Stimulated activated CD8-positive, alpha-beta memory T cell treated with anti-CD3 and anti-CD28 coated beads, Interleukin-7, amount 100 ng/mL, for 1 hour (primary cell): ENCODE measurements at places on chromosomes 1 and 21.

DNA sequence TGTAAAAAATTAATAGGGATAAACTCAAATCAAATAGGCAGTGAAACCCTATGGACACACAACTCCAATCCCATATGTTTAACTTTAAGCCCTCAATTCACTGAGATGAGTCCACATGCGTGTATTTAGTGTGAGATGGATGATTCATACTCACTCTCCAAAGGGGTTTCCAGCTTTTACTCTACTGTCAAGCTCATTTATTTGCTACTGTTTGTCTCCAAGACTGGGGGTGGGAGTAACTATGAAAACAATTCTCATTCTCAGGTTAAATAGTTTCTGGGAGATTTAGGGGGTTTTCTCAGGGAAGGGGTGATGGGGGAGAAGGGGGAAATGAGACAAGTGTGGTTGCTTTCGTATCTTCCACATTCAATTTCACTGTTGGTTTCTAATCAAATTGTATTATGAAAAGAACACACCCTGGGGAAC is 2.7 kb downstream of the RAB29 start:
- no peak for DNase-seq

DNA sequence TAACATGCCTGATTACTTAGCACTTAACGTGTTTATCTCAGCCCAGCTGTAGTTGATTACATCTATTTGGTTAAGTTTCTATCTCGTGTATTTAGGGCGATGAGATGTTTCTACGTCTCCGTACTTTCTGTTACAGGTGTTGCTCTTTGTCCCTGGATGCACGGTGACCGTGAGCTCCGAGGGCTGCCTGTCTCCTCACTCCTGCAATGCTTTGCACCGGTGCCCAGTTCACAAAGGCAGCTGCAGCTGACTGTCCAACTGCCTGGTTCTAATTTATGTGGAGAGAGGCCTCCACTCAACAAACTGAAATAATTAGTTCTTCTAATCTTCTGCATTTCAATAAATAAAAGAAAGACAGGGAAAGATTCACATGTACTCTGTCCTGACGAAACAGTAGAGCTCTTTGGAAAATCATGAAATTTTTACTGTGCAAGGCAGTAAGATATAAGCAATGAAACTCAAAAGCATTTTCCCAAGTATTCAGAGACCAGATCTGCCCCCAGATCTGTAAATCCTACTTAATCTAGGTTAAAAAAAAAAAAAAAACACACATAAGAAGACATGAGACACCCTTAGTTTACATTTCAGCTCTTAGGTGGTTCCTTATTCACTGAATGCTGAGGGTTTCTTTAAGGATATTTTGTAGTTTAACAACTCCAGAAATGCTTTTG is 108.2 kb downstream of the TGFBR3 start:
- DNase-seq: no peak

GRCh38 chr1:109235137-109235536 is 14.2 kb upstream of the CELSR2 start:
- DNase-seq: no peak

- DNase-seq: no peak
These were observed 41.7 kb downstream of the HLX start for GRCh38 chr1:220920967-220921366.

GRCh38 chr1:9338397-9339246 is 45.9 kb downstream of the SPSB1 start:
- DNase-seq: no peak

GRCh38 chr1:231418741-231419107 is 3.4 kb downstream of the EGLN1 start:
- no peak for DNase-seq

- DNase-seq: no peak
These were observed 3.1 kb upstream of the MIIP start for GRCh38 chr1:12016182-12016581.

GRCh38 chr1:200355801-200356200 is 54.0 kb downstream of the ZNF281 start:
- DNase-seq: no peak

GRCh38 chr21:33839167-33839716 is 76.4 kb downstream of the ATP5PO start:
- DNase-seq: no peak

DNA sequence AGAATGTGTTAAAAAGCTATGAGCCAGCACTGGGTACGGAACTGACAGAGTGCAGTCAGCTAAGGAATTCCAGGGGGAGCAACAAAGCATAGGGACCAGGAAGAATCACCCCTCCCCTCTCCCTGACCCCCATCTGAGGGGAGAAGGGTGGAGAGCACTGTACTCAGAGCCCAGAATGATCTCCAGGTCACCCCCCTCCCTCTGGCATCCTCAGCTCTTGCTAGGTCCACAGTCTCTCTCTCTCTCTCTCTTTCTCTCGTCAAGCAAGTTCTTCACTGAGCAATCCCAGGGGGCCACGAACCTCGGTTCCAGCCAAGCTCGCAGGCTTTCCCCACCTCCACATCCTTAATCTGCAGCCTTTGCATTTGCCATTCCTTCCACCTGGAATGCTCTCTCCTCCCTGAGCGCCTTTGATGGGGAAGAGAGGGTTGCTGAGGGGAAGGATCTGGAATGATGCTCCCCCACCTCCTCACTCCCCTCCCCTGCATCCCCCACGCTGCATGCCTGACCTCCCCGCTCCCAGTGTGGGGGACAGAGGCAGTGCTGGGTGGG is 6.7 kb upstream of the WASF2 start:
- DNase-seq: no peak

DNA sequence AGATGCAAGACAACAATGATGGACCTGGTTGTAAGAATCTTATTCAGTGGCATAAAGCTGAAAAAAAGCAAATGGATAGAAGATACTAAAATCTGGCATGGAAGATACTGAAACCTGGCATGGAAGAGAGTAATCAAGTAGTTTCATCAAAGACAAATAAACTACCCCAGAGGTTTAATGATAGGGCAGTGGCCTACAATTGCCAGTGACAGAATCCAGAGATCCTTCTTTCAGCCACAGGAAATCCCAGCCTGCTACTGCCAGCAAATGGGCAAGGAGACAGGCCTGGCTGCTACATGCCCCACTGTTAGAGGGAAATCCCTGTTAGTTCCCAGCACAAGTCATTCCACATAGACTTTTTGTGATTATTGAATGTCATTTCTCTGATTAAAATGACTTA is 409.4 kb downstream of the VAV3 start:
- DNase-seq: no peak

- no peak for DNase-seq
These were observed 1621.3 kb upstream of the B3GALT2 start for GRCh38 chr1:194807530-194808220.

- no peak for DNase-seq
These were observed 85.7 kb upstream of the ABCD3 start for GRCh38 chr1:94332516-94332915.

DNA sequence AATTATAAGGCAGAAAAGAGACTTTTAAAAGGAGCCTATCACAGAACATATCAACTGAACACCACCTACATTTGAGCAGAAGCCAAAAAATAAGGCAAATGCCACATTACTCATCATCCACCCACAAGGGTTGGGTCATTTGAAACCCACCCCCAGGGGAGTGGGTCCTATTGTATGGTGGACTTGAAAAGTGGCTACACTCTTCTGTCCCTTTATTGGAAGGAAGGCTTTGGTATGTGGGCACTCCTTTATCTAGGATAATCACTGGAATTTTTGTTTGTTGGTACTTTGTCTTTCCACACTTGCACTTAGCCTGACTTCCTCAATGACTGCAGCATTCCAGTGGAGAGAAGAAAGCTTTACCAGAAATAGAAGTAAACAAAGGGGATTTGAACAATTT is 157.2 kb upstream of the COL11A1 start:
- DNase-seq: no peak

GRCh38 chr1:116920211-116920610 is 10.5 kb downstream of the PTGFRN start:
- no peak for DNase-seq

GRCh38 chr1:4084896-4085295 is 184.8 kb upstream of the C1orf174 start:
- DNase-seq: no peak
